Glomerular endothelial cell (primary cell): ENCODE measurements at places on chromosomes 2 and 18.
A peak's percentile ranks its signal among the peaks of the same experiment; 100 is the strongest.

- no peak for DNase-seq
These were observed 70.0 kb upstream of the ATL2 start for GRCh38 chr2:38446906-38447561.

GRCh38 chr2:67374481-67374880 lies 22.7 kb upstream of the ETAA1 start:
- DNase-seq, result no peak

GRCh38 chr2:232672588-232672987 lies 24.5 kb upstream of the GIGYF2 start:
- DNase-seq, result no peak

- no peak for DNase-seq
These were observed 47.0 kb downstream of the ZEB2 start for GRCh38 chr2:144472911-144473310.

- no peak for DNase-seq
These were observed 107.9 kb downstream of the ALPK2 start for GRCh38 chr18:58520969-58521368.

GRCh38 chr18:60549338-60549960 lies 176.9 kb upstream of the MC4R start:
- peak; percentile 52 for DNase-seq

- no peak for DNase-seq
These were observed 847 bp downstream of the SERPINE2 start for GRCh38 chr2:224038049-224038829.

DNA sequence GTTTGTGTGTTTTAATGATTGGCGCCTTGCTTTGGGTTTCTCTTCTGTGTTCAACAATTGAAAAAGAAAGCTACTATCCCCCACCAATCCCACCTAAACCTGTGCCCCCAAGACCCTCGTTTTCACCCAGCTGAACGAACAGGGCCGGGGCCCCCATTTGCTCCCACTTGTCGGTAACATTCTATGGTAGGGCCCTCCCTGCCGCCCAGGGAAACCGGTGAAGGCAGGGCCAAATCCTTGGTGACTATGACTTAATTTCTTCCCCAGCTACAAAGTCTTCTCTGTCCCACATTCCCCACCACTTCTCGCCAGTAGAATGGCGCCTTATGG lies 598 bp upstream of the SNRNP200 start:
- no peak for DNase-seq

- no peak for DNase-seq
These were observed 12.4 kb downstream of the YWHAQ start for GRCh38 chr2:9618410-9618809.

DNA sequence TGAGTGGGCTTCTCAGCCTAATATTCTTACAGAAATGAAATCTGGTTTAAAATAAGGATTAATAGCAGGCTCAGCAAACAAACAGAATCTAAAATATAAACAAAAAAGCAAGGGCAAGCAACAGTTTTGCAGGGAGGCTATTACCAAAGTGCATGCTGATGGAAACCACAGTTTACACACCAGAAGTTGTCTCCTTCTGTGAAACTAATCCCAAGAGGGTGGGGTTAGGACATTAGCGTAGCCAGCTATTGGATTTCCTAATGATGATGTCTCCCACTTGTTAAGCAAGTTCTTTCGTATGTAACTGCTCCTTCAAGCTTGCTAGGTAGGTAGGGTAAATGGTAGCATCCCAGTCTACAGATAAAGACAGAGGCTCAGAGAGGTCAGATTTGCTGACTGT lies 65.0 kb upstream of the TSPYL6 start:
- DNase-seq, result no peak

GRCh38 chr2:65186093-65186868 lies 41.4 kb upstream of the ACTR2 start:
- peak; percentile 37 for DNase-seq

DNA sequence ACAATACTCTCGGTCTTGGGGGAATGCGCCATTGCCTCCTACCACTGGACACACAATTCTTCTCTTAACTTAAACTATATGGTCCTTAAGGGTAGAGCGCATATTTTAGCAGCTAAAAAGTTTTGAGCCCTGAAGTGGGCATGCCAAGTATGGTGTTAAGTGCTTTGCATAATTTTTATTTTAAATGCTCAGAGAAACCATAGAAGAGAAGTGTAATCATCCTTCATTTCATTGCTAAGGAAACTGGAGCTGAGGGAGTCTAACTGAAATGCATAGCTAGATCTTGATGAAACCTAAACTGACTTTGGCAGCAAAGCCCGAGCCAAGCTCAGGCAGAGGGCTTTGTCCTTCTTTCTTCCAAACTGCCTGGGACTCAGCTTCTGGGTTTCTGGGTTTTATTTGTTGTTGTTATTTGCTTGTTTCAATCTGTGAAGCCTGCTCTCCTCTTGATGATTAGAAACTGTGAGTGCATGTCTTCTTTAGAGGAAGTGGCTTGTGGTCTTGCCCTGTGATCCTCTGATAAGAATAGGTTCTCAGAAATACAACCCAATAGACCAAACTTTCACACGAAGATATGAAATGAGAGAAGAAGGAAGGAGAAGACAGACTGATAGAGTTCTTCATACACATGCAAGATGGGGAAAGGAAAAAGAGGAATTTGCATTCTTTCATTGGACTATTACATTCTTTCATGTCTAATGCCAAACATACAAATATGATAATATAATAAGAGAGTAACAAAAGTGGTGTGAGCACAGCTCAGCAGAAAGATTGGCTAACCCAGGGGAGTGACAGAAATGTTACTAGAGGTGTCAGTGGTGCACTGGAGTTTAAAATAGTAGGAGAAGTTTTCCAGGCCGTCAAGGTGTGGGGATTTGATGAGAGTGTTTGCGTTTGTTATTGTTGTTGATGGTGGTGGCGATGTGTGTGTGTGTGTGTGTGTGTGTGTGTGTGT lies 7.5 kb upstream of the RNF144A start:
- no peak for DNase-seq

DNA sequence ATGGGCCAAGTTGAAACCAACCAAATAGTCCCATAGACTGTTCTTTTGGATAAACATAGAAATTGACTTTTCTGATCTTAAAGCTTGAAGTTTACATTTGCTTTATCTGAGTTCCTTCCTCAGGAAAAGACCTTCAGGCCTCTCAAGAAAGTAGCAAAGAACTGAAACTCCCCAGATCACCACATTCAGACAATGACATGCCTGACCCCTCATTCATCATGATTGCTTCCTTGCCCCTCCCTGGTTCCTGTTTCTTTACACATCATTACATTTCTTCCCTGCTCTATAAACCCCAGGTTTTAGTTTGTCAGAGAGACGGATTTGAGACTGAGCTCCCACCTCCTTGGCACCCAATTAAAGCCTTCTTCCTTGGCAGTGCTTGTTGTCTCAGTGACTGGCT lies 83.6 kb upstream of the ST3GAL5 start:
- DNase-seq, result no peak

DNA sequence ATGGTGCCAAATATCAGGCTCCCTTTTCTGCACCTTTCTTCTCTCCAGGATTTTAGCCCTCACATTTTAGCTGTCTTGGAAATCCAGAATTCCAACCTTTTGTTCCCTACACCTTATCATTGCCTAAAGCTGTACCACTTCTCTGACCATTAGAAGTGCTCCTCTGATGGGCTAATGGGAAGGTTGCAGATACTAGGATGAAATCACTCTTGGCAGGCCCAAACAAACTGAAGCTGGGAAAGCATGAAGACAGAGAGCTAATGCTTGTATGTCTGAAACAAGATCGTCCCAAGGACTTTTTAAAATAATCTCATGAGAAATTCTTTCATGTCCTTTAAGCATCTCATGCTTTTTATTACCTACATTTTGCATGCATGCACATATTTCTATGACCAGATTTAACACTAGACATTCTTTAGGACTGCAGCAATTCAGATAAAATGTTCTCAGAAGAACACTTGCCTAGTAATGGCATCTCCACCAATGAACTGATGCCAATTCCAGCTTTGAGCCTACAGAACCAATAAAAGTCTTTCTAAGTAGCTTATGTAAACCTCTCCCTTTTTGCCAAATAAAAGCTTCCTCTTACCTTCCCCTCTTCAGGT lies 98.4 kb upstream of the OSR1 start:
- no peak for DNase-seq

GRCh38 chr2:160061944-160062291 lies 497 bp downstream of the PLA2R1 start:
- DNase-seq, result no peak

GRCh38 chr2:154402213-154402612 lies 296.3 kb upstream of the KCNJ3 start:
- DNase-seq, result no peak
